ENCODE measurements at places on chromosomes 13 and 19. TPM values are rescaled to one million over a fixed set of nuclear protein-coding genes. Genes with fewer than 3 reads are reported as not detected.
A peak's percentile ranks its signal among the peaks of the same experiment; 100 is the strongest.

DNA sequence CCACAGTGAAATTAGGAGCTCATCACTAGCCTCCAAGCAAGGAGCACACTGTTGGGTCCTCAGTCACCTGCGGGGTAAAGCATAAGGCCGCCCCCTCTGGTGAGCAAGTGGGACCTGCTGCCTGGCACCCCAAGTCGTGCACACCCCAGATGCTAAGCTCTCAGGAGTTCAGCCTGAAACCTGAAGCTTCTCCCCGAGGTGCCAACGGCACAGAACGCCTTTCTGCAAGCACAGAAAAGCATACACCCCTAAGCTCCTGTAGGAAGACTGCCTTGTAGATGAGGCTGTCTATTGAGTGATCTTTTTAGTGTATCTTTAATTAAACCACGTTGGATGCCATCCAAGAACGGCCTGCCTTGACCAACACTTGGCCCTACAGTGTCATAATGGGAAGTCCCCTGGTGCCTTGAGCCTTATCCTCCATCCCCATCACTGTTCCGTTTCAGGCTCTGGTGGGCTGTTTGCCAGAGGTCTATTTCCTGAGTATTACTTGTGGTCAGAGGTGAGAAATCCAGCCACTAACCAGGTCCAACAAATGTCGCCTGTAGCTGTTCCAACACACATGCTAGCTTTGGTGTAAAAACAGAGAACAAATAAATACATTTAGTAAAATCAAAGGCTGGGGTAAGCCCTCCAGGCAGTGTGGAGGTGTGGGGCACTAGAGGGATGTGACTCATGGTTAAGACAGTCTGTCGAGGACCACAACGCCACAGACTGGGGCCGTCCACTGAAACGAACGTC, 44.8 kb downstream of the C13orf42 start:
- DNase-seq, result no peak

DNA sequence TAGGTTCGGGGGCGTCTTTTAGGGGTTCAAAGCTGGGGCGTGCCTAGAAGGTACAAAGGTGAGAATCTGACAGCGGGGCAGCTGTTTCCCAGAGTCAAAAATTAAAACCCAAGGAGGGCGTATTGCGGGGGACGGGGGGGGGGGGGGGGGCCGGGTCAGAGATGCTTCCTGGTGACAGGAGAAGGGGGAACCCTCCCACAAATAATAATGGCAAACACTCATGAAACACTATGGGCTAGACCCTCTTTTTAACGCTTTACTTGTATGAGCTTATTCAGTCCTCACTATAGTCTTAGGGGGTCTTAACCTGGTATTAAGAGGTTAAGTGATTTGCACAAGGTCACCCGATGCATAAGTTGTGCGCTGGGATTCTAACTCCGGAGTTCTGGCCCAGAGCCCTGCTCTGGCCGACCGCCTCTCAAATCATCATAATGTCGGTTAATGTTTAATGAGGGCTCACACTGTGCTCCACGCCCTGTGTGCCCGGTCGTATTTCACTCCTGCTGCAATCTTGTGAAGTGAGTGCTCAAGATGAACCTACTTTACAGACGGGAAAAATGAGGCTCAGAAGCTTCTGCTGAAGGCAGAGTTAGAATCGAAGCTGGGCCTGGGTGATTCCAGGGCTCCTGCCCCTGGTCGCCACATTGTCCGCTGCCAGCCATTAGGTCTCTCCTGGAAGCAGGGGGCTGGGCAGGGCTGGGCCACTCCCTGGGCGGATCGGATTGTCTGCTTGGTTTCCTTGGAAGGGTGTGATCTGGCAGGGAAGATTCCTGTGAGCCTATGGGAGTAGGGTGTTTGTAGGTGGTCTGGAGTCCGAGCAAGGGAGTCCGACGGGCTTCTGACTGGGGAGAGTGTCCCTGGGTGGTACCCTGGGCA, 964 bp downstream of the PAK4 start:
- DNase-seq, result peak; percentile 84

DNA sequence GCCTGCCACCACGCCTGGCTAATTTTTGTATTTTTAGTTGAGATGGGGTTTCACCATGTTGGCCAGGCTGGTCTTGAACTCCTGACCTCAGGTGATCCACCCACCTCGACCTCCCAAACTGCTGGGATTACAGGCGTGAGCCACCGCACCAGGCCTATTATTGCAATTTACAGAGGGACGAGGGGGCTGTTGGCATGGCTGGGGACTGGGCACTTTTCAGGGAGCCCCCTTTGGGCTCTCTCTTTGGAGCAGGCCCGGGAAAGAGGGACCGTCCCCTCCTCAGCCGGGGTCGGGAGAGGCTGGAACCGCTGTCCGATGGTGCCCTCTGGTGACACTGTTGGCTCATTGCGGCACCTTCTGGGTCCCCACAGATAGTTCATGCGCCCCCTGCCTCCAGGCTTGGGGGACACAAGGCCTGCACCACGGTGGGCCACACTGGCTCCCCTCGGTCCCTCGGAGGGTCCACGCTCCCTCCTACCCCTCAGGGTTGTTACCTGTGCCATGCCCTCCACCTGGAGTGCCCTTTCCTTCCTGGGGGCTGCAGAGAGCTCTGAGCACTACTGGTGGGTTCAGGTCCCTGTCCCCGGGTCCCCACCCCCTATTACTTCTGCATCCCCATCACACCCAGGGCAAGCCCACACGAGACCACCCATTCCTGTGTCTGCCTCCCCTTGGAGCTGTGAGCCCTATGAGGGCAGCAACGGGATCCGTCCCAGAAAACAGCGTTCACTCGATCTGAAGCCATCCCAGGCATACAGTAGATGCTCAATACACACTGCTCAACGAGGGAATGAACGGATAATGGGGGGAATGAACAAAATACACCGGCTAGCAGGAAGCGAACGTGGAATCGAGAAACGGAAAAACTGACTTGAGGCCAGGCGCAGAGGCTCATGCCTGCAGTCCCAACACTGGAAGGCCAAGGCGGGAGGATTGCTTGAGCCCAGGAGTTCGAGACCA, 12.5 kb downstream of the FEM1A start:
- DNase-seq, result peak; percentile 49

DNA sequence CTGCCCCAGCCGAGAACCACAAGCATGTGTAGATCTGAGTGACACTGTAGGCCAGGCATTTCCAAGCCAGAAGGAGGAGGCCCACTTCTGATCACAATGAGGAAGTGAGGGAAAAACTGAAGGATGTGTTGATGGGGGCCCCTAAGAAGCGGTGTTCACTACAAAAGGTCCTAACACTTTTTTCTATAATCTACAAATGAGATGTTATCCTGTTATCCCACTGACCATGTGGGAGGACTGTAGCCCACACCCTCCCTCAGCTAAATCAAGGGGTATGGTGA, 99.0 kb upstream of the MCF2L start:
- DNase-seq, result no peak

GRCh38 chr19:38907670-38908069, 4.3 kb downstream of the CCER2 start:
- DNase-seq, result no peak

- DNase-seq, result no peak
Observed at GRCh38 chr13:21753117-21753729, 82.3 kb downstream of the FGF9 start.

GRCh38 chr13:47708386-47708785, 292.7 kb downstream of the SUCLA2 start:
- no peak for DNase-seq

- DNase-seq, result no peak
Observed at GRCh38 chr13:68369739-68370138, 1139.6 kb upstream of the PCDH9 start.

DNA sequence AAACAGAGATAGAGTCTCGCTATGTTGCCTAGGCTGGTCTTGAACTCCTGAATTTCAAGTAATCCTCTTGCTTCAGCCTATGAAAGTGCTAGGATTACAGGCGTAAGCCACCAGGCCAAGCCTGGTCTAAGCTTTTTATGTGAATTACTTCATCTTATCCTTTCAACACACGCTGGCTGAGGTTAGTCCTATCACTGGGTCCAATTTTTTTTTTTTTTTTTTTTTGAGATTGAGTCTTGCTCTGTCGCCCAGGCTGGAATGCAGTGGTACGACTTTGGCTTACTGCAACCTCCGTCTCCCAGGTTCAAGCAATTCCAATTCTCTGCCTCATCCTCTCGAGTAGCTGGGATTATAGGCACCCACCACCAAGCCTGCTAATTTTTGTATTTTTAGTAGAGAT, 10.4 kb downstream of the MYO1F start:
- no peak for DNase-seq

GRCh38 chr19:48600679-48601417, 5.7 kb upstream of the SPACA4 start:
- DNase-seq, result no peak

- DNase-seq, result no peak
Observed at GRCh38 chr13:40352380-40352778, 314.1 kb downstream of the FOXO1 start.

DNA sequence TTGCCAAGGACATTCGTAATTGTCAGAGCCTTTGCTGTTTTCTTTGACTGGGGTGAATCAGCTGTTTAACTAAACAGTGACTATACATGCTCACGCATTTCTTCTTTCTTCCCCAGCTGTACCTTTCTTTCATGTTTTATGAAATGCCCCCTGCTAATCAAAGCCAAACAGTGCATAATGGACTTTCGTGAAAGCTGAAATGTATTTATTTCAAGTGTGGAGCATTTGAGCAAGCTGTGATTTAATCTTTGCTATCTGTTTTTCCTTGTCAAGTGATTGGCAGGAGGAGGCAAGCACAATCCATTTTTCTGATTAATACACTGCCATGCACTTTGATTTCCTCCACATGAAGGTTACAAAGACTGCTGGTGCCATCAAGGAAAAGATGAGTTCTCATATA, 831.7 kb upstream of the SPRY2 start:
- DNase-seq, result no peak

GRCh38 chr19:1923319-1923718, 17.7 kb upstream of the CSNK1G2 start:
- DNase-seq, result no peak

RFPL4AL1 gene
- total RNA-seq, result not detected

FXYD5 gene
- 57.2 TPM for total RNA-seq

LAIR2 gene
- not detected for total RNA-seq

SIGLEC12 gene
- total RNA-seq, result 0.41 TPM

GRIK5 gene
- total RNA-seq, result 13.1 TPM

ANO8 gene
- 73.0 TPM for total RNA-seq

SHD gene
- 39.3 TPM for total RNA-seq

THSD1 gene
- total RNA-seq, result 1.8 TPM

SLC6A16 gene
- 0.75 TPM for total RNA-seq

GPR12 gene
- not detected for total RNA-seq

Measured in transverse colon (tissue), 4 donors.